IMR-90 (cell line): ENCODE measurements at places on chromosomes 7 and 10. TPM values are rescaled to one million over a fixed set of nuclear protein-coding genes. Genes with fewer than 3 reads are reported as not detected.

OR9A2 gene
- not detected in 2 replicates for total RNA-seq

ECD gene
- total RNA-seq: 32.8 and 36.9 TPM in 2 replicates

CYP3A7 gene
- total RNA-seq: not detected in 2 replicates

- no peak overlapping the region for H3K4me3 ChIP-seq
- no peak for DNase-seq
- peaks cover 24% of the 10 kb centered on the region for H3K36me3 ChIP-seq
- H3K4me1 ChIP-seq: no peaks in the 10 kb centered on the region
- no peaks in the 10 kb centered on the region for H3K27me3 ChIP-seq
Measured at GRCh38 chr10:24541239-24541753, 182.4 kb downstream of the ARHGAP21 start.

DNA sequence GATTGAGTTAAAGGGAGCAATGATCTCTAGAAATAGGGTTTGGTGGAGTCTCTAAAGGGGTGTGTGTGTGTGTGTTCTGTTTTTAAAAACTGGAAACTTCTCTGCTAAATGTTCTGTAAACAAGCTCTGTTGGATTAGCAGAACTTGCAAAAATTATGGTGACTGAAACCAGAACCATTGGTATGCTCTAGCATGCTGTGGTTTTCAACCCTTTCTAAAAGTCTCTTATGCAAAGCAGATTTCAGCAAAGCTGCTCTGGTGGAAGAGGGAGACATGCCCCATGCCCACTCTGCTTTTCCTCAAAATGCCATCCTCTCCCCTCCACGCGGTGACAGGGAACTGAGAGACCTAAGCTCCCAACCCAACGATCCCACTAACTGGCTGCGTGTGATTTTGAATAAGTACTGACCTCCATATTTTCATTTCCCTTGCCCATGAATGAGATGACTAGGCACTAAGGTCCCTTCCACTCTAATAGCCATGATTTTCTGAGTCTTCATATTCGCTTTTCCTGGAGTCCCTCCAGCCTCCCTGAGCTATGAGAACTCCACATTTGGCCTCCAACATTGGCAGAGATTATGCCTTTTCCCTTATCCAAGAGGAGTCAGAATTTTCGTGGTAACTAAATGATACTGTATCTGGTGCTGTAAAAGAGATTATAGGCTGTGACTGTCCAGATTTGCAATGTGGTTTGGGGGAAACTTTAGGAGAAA, 117.3 kb upstream of the PALS2 start:
- H3K27ac ChIP-seq: no peak overlapping the region
- peaks cover 6% of the 10 kb centered on the region; the same call in 1 of the 2 replicates for H3K27me3 ChIP-seq
- H3K4me1 ChIP-seq: no peaks in the 10 kb centered on the region
- DNase-seq: no peak
- H3K4me3 ChIP-seq: no peak overlapping the region
- no peaks in the 10 kb centered on the region for H3K36me3 ChIP-seq

- H3K27me3 ChIP-seq: peaks cover 6% of the 10 kb centered on the region
- no peaks in the 10 kb centered on the region for H3K36me3 ChIP-seq
- no peak overlapping the region for H3K4me3 ChIP-seq
- no peaks in the 10 kb centered on the region for H3K4me1 ChIP-seq
- H3K27ac ChIP-seq: no peak overlapping the region
Measured at GRCh38 chr7:940599-941408, 13.7 kb downstream of the ADAP1 start.

DNA sequence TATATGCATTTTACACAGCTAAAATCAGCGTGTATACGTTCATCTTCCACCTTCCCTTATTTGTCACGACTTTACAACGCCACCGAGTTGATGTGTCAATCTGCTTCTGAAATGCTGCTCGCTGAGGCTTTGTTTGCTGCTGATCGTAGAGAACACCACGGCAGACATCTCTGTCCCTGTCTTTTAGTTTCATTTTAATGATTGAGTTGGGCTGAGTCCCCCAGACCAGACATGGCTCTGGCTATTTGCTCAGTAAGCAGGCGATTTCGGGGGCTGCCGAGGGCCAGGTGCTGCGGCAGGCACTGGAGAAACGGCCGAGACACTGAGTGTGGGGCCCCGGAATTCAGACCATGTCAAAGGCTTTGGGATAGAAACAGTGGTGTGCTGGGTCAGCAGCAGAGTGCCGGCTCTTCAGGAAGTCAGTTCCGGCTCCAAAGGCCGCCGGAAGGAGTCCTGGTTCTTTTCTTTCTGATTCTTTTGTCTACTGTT, 5.0 kb downstream of the LRRC27 start:
- H3K27ac ChIP-seq: no peak overlapping the region
- peaks cover 17% of the 10 kb centered on the region for H3K36me3 ChIP-seq
- H3K4me1 ChIP-seq: no peaks in the 10 kb centered on the region; the same call in 1 of the 2 replicates
- H3K4me3 ChIP-seq: no peak overlapping the region
- no peak for DNase-seq

DNA sequence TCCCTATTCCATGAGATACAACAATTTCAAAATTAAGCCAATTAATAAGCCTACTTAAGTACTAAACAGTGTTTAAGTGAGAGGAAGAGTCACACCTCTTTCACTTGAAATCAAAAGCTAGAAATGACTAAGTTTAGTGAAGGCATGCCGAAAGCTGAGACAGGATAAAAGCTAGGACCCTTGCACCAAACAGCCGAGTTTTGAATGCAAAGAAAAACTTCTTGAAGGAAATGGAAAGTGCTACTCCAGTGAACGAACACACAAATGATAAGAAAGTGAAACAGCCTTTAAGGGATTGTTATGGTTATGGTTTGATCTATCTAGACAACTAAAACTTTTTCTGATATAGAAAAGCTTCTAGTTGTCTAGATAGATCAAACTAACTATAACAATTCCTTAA, 135.4 kb upstream of the KMT2E start:
- DNase-seq: no peak
- H3K27ac ChIP-seq: no peak overlapping the region
- peaks cover 3% of the 10 kb centered on the region; the same call in 1 of the 2 replicates for H3K4me1 ChIP-seq
- peaks cover 8% of the 10 kb centered on the region for H3K27me3 ChIP-seq
- no peak overlapping the region for H3K4me3 ChIP-seq

- no peak overlapping the region for H3K4me3 ChIP-seq
- H3K27ac ChIP-seq: peak overlapping the region; percentile 52; the same call in 1 of the 2 replicates
- no peaks in the 10 kb centered on the region for H3K36me3 ChIP-seq
Measured at GRCh38 chr10:6382081-6382480, 179.3 kb downstream of the PFKFB3 start.

- H3K4me3 ChIP-seq: no peak overlapping the region
- no peaks in the 10 kb centered on the region for H3K27me3 ChIP-seq
- H3K36me3 ChIP-seq: no peaks in the 10 kb centered on the region
- no peak overlapping the region for H3K27ac ChIP-seq
Measured at GRCh38 chr10:77361426-77361825, 276.2 kb downstream of the KCNMA1 start.

DNA sequence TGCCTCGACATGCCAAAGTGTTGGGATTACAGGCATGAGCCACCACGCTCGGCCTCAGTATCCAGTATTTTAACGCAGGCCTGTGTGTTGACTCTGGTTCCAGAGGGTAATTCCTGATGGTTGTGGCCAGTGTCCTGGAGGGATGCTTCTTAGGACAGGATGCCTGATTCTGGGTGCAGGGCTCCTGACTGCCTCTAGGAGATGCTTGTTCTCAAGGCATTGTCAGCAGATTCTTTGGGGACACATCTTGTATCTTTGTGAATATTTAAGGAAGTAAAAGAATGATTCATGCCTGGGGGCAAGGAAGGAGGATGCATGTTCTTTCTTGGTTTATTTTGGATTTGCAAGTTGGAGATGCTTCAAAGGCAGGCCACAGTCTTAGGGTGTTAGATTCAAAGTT, 2.2 kb downstream of the ZDHHC4 start:
- no peak overlapping the region for H3K27ac ChIP-seq
- peaks cover 6% of the 10 kb centered on the region for H3K4me1 ChIP-seq
- no peak overlapping the region for H3K4me3 ChIP-seq
- H3K36me3 ChIP-seq: peaks cover 25% of the 10 kb centered on the region

DNA sequence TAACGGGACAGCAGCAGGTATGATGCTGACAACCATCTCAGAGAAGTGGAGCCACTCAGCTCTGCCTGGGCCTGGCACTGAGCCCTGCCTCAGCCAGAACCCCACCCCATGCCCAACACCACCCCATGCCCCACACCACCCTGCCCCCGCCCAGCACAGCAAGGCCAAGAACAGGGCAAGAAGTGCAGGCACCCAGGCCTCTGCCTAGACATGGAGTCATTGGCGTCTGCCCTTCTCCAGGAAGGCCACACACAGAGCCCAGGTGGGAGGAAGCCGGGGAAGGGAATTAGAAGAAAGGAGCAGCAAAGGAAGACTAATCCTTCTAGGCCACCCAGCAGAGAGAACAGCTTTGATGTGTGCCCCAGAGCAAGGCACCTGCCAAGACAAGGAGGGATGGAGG, 18.9 kb downstream of the CAMK2G start:
- no peaks in the 10 kb centered on the region for H3K27me3 ChIP-seq
- H3K4me1 ChIP-seq: peaks cover 10% of the 10 kb centered on the region
- H3K27ac ChIP-seq: no peak overlapping the region
- no peak for DNase-seq

DNA sequence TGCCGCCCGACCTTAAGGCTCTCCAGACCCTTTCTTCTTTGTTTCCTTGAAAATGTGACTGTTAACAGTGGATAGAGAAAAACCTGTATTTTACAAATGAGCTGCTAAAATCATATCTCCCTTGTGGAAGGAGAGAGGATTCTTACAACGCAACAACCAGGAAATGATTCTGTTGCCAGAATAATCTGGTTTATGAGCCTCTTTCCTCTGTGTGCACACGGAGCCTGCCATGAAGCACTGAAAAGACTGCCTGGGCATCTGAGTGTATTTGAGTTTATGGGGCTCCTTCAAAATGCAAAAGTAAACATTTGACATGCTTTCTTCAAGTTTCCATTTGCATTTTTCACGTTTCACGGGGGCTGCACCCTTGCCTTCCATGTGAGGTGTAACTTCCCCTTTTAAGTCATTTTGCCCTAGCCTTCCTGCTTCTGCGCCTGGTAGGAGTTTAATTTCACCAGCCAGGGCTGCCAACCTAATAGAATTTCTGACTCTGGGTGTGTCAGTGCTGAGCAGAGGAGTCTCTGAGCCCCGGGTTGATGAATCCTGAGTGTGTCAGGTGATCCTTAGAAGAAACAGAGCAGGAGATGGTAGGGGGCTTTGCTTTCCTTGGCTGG, 101.2 kb downstream of the GRB10 start:
- H3K4me3 ChIP-seq: no peak overlapping the region
- peaks cover 3% of the 10 kb centered on the region; the same call in 1 of the 2 replicates for H3K4me1 ChIP-seq
- no peaks in the 10 kb centered on the region for H3K36me3 ChIP-seq
- H3K27me3 ChIP-seq: no peaks in the 10 kb centered on the region
- no peak overlapping the region for H3K27ac ChIP-seq

DNA sequence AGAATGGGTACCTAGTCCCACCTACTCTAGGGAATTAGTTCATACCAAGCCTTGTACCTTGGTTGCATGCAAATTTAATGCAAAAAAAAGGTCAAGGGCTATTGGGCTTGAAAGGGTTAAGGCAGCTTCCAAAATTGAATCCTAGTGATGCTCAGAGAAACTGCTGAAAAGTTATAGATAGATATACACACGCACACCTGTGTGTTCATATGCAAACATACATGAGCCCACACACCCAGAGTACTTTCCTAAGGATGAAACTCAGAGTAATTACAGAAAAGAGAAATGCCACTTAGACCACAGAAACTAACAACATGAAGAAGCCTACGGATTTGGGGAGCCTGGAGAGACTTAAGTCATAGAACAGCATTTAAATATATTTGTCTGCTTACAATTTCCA, 1.5 kb downstream of the SLC25A13 start:
- H3K4me1 ChIP-seq: no peaks in the 10 kb centered on the region
- H3K36me3 ChIP-seq: no peaks in the 10 kb centered on the region
- no peak overlapping the region for H3K27ac ChIP-seq
- H3K27me3 ChIP-seq: no peaks in the 10 kb centered on the region

GRCh38 chr7:123070702-123071286, 75.3 kb upstream of the TAS2R16 start:
- DNase-seq: no peak
- H3K36me3 ChIP-seq: no peaks in the 10 kb centered on the region
- no peaks in the 10 kb centered on the region for H3K27me3 ChIP-seq
- no peaks in the 10 kb centered on the region for H3K4me1 ChIP-seq

- H3K4me3 ChIP-seq: no peak overlapping the region
- H3K36me3 ChIP-seq: no peaks in the 10 kb centered on the region
- DNase-seq: no peak
- H3K4me1 ChIP-seq: no peaks in the 10 kb centered on the region
Measured at GRCh38 chr7:69108097-69108496, 490.2 kb upstream of the AUTS2 start.

DNA sequence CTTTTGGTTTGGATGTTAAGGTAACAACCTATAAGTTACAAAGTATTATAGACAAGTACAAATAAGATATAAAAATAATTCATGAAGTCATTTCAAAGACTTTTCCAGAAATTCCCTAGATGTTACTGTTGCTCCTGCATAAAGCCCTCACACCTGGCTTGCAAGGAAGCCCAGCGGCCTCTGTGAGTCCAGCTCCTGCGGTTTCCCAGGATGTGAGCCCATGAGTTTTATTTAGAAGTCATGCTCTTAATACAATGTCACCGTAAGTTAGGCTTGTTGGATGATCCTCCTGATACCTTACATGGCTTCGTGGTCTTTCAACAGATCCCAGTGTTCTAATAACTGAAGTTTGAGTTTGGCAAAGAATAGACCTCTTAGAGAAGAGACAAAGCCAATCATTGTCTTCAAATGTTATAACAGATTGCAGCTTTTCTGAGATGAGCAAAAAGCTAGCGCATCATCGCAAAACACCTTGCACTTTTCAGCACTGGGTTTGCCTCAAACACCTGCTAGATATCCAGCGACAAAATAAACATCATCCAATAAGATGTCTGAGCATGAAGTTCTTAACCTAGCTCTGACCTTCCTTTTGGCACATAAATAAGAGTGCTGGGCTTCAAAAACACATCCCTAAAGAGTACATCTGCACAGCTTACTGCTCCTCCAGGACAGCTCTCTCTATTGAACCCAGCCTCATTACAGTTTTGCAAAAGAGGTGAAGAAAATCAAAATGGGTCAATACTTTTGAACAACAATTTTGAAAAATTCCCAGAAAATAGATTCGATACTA, 3.6 kb downstream of the FAM171A1 start:
- no peak for DNase-seq
- H3K27ac ChIP-seq: no peak overlapping the region
- H3K27me3 ChIP-seq: no peaks in the 10 kb centered on the region; the same call in 1 of the 2 replicates

- H3K27me3 ChIP-seq: no peaks in the 10 kb centered on the region
- peak overlapping the region; percentile 60 for H3K4me3 ChIP-seq
- H3K4me1 ChIP-seq: peaks cover 6% of the 10 kb centered on the region
- H3K27ac ChIP-seq: peak overlapping the region; percentile 80; the same call in 1 of the 2 replicates
- peak; percentile 3 for DNase-seq
- peaks cover 15% of the 10 kb centered on the region for H3K36me3 ChIP-seq
Measured at GRCh38 chr7:73519867-73520672, 2.0 kb downstream of the BAZ1B start.

DNA sequence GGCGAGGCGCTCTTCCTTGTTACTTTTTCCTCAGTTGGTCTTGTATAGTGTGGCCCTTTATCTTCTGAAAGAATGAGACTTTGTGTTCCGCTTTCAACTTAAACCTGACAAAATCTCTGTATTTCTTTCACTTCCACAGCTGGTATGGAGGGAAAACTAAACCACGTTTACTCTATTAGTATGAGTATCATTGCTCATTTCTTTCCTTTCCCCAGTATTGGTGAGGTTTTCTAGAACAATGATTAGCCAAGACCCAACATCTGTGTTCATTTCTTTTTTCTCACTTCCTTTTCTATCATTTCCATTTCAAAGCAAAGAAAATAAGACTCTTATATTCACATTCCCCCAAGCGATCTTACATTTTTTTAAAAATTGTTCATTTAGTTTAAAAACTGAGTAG, 165.3 kb downstream of the PAXIP1 start:
- no peak overlapping the region for H3K27ac ChIP-seq
- no peaks in the 10 kb centered on the region for H3K4me1 ChIP-seq
- no peaks in the 10 kb centered on the region for H3K27me3 ChIP-seq
- DNase-seq: no peak
- no peaks in the 10 kb centered on the region for H3K36me3 ChIP-seq
